Smooth muscle cell of the coronary artery (primary cell): ENCODE measurements at places on chromosomes 5 and 9. TPM values are rescaled to one million over a fixed set of nuclear protein-coding genes. Genes with fewer than 3 reads are reported as not detected.

The MYORG gene
- 0.35 and 0.83 TPM in 2 replicates for total RNA-seq

The DDX31 gene
- 4.9 and 8.3 TPM in 2 replicates for total RNA-seq

The CD14 gene
- total RNA-seq = 2.8 and 107 TPM in 2 replicates

The NR5A1 gene
- not detected in 2 replicates for total RNA-seq

The FOXD4L3 gene
- 0.08 TPM in 1 of 2 replicates, not detected in the other for total RNA-seq

The NNT gene
- total RNA-seq = 68.7 and 85.5 TPM in 2 replicates
